ENCODE measurements at places on chromosomes 2 and 18. TPM values are rescaled to one million over a fixed set of nuclear protein-coding genes. Genes with fewer than 3 reads are reported as not detected.

DNA sequence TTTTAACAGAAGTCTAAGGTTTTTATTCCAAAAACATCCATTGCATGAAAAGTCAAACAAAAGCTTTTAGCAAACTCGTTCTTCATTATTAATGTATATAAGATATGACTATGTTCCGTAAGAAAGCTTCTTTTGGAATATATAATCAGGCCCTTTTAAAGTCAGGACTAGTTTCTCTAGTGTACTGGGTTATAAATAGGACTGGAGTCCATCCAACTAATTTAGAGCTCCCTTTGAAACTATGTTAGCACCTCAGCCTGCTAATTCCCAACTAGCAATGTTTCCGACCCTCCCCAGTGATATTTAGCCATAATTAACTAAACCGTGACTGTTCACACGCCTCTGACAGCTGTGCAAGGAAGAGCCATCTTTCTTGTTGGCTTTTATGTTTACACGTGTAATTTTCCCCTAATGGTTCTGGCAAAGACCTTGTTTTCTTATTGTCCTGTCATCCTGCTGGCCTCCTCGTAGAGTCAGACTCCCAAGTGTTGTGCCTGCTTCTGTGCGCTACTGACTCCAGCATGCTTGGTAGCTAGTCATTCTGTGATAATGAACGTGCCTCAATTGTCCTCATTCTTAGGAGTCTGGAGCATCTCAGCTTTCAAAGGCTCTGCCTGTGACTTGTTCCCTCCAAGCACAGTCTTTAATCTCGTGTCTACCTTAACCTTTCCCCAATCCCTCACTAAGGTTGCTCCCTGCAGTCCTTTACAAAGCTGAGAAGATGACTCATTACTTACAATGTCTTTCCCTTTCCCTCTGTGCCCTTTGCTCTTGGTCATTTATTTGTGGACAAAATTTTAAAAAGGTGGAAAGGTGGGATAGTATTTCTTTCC, 172.2 kb upstream of the RASGRP3 start:
- H3K27me3 ChIP-seq: no peaks in the 10 kb centered on the region
- H3K36me3 ChIP-seq: peaks cover 51% of the 10 kb centered on the region
- no peaks in the 10 kb centered on the region for H3K4me1 ChIP-seq

DNA sequence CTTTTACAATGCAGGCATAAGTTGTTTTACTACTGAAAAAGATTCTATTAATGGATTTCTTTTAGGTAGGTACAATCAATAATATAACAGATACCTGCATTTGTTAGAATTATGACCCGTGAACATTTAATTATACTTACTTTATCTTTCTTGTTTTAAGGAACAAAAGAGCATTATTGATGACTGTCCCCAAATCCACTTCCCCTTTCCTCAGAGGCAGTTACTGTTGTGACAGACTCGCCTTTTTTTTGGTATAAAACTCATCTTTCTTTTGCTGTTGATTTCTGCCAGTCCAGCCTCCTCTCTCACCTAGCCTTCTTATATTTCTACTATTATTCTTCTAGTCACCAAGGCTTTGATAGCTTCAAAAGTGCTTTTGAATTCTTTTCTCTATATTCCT, 12.1 kb downstream of the ACTR3 start:
- no peak overlapping the region for H3K4me3 ChIP-seq
- H3K27me3 ChIP-seq: peaks cover 3% of the 10 kb centered on the region
- H3K27ac ChIP-seq: no peak overlapping the region

DNA sequence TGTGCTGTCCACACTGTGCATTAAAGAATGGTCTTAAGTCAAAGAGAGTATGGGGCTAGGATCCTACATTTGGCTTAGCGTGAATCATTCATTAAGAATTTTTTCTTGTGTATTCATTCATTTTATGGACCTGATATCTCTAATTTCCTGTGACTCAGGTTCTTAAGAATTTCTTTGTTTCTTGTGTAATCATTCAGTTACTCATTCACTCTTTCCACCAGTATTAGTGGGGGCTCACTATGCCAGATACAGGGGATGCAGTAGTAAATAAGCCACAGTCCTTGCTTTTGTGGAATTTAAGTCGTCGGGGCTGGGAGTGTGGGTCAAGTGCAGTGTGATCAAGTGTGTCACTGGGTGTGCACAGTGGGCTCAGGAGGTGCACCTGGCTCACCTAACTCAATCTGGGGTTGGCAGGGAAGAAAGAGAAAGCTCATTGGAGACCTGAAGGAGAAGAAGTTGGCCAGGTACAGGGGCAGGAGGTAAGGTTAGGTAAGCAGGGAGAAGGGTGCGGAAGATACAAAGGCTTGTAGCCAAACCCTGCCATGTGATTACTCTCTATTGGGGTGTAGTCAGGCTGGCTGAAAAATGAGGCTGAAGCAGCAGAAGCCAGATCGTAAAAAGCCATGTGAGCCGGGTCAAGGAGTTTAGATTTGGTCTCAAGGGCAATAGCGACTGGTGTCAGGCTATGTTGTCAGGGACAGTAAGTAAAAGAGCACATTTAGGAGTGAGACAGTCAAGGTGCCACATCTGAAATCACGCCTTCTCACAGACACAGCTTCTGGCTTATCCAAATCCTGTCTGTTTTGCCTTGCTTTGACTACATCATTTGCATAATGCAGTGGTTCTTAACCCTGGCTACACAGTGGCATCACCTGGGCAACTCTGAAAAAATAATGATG, 67.2 kb downstream of the KCTD1 start:
- no peak overlapping the region for H3K4me3 ChIP-seq
- H3K27me3 ChIP-seq: peaks cover 1% of the 10 kb centered on the region
- no peaks in the 10 kb centered on the region for H3K36me3 ChIP-seq
- DNase-seq: no peak

- peaks cover 6% of the 10 kb centered on the region for H3K27me3 ChIP-seq
- no peak for DNase-seq
- peaks cover 6% of the 10 kb centered on the region for H3K36me3 ChIP-seq
- H3K4me1 ChIP-seq: peaks cover 71% of the 10 kb centered on the region
Measured at GRCh38 chr2:100641125-100641435, 78.3 kb downstream of the PDCL3 start.

GRCh38 chr2:99259465-99259864, 4.0 kb upstream of the LYG2 start:
- no peaks in the 10 kb centered on the region for H3K27me3 ChIP-seq
- no peak for DNase-seq
- H3K27ac ChIP-seq: no peak overlapping the region
- no peak overlapping the region for H3K4me3 ChIP-seq
- H3K4me1 ChIP-seq: peaks cover 10% of the 10 kb centered on the region
- H3K36me3 ChIP-seq: no peaks in the 10 kb centered on the region

GRCh38 chr2:149125031-149125725, 86.7 kb downstream of the LYPD6B start:
- no peaks in the 10 kb centered on the region for H3K36me3 ChIP-seq
- no peaks in the 10 kb centered on the region for H3K4me1 ChIP-seq
- DNase-seq: no peak
- H3K27ac ChIP-seq: no peak overlapping the region
- no peak overlapping the region for H3K4me3 ChIP-seq
- peaks cover 3% of the 10 kb centered on the region for H3K27me3 ChIP-seq

GRCh38 chr18:3605954-3606443, 156.0 kb downstream of the TGIF1 start:
- peaks cover 2% of the 10 kb centered on the region for H3K4me1 ChIP-seq
- H3K27ac ChIP-seq: no peak overlapping the region
- no peaks in the 10 kb centered on the region for H3K27me3 ChIP-seq
- no peak for DNase-seq
- no peak overlapping the region for H3K4me3 ChIP-seq

Gene ST6GAL2
- total RNA-seq: 10.9 TPM

Gene ALK
- total RNA-seq: 0.05 TPM

- peaks cover 8% of the 10 kb centered on the region for H3K36me3 ChIP-seq
- no peak overlapping the region for H3K4me3 ChIP-seq
- H3K27me3 ChIP-seq: peaks cover 5% of the 10 kb centered on the region
- DNase-seq: no peak
- H3K27ac ChIP-seq: no peak overlapping the region
Measured at GRCh38 chr2:24774373-24774772, 18.8 kb downstream of the PTRHD1 start.

DNA sequence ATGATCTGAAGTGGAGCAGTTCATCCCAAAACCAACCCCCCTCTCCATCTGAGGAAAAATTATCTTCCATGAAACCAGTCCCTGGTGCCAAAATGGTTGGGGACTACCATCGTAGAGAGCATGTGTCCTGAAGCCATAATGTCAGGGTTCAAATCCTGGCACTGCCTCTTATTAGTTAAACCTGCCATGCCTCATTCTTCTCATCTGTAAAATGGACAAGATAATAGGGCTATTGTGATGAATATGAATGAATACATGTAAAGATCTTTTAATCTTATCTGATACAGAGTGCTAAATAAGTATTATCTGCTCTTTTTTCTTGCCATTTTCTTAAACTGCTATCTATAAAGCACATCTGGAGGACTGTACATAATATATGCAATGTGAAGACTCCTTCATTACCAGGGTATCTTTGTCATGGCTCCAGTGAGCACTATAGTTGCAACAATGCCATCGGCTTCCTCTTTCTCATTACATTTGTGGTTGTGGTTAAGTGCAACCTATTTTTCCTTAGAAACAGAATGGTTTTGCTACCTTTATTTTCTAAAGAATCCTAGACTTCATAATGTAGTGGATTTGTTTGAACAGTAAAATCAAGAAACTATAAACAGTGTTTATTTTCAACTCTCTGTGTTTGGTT, 27.0 kb downstream of the MFSD6 start:
- peaks cover 19% of the 10 kb centered on the region for H3K4me1 ChIP-seq
- no peaks in the 10 kb centered on the region for H3K36me3 ChIP-seq
- H3K4me3 ChIP-seq: no peak overlapping the region
- H3K27me3 ChIP-seq: no peaks in the 10 kb centered on the region
- H3K27ac ChIP-seq: no peak overlapping the region

- H3K27ac ChIP-seq: no peak overlapping the region
- H3K4me1 ChIP-seq: peaks cover 4% of the 10 kb centered on the region
- H3K36me3 ChIP-seq: no peaks in the 10 kb centered on the region
Measured at GRCh38 chr2:127157114-127157513, 50.2 kb upstream of the BIN1 start.

- peaks cover 2% of the 10 kb centered on the region for H3K27me3 ChIP-seq
- H3K4me3 ChIP-seq: peak overlapping the region; percentile 31
- no peak overlapping the region for H3K27ac ChIP-seq
- peaks cover 7% of the 10 kb centered on the region for H3K4me1 ChIP-seq
- H3K36me3 ChIP-seq: no peaks in the 10 kb centered on the region
Measured at GRCh38 chr2:216092646-216093045, 10.9 kb downstream of the TMEM169 start.

DNA sequence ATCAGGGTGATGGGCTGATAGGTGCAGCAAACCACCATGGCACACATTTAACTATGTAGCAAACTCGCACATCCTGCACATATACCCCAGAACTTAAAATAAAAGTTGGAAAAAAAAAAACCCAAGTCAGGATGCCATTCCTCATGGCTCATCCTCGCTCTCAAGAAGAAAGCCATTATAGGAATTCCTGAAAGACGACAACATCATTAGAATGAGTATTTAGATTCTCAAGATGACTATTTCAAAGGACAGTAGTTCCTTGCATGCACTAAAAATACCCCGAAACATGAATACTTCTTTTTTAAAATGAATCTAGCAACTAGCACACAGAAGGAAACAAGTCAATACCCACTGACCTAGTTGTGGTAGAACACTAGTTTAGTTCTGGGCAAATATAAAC, 285.8 kb upstream of the REV1 start:
- peaks cover 7% of the 10 kb centered on the region for H3K4me1 ChIP-seq
- H3K4me3 ChIP-seq: no peak overlapping the region
- H3K27me3 ChIP-seq: no peaks in the 10 kb centered on the region
- H3K27ac ChIP-seq: no peak overlapping the region
- no peak for DNase-seq

DNA sequence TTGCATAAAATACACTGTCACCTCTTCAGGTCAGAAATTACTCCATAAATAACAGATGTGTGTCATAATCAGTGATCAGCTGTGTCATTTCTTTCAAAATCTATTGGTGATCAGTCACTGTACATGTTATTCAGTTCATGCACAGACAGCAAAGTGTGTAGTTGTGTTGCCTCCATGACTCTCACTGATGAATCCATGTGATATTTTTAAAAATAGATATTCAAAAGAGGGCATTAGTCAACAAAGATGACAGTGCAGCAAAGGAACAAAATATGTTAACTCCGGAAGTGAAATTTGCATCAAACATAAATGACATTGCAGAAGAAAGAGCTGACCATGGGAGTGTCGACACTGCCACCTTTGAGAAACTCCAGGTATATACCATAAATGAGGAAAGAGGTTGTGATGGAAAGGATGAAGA, 17.1 kb upstream of the MCM6 start:
- H3K27me3 ChIP-seq: peaks cover 3% of the 10 kb centered on the region
- H3K4me3 ChIP-seq: no peak overlapping the region
- H3K27ac ChIP-seq: no peak overlapping the region
- DNase-seq: no peak

- H3K27ac ChIP-seq: no peak overlapping the region
- no peaks in the 10 kb centered on the region for H3K36me3 ChIP-seq
- no peak overlapping the region for H3K4me3 ChIP-seq
- peaks cover 6% of the 10 kb centered on the region for H3K27me3 ChIP-seq
- no peak for DNase-seq
- H3K4me1 ChIP-seq: no peaks in the 10 kb centered on the region
Measured at GRCh38 chr2:11065833-11066485, 89.3 kb upstream of the SLC66A3 start.

- peak; percentile 3 for DNase-seq
- H3K36me3 ChIP-seq: no peaks in the 10 kb centered on the region
- H3K27ac ChIP-seq: no peak overlapping the region
- H3K4me1 ChIP-seq: peaks cover 3% of the 10 kb centered on the region
- no peak overlapping the region for H3K4me3 ChIP-seq
- H3K27me3 ChIP-seq: peaks cover 1% of the 10 kb centered on the region
Measured at GRCh38 chr2:41510108-41510507, 537.7 kb upstream of the PKDCC start.

DNA sequence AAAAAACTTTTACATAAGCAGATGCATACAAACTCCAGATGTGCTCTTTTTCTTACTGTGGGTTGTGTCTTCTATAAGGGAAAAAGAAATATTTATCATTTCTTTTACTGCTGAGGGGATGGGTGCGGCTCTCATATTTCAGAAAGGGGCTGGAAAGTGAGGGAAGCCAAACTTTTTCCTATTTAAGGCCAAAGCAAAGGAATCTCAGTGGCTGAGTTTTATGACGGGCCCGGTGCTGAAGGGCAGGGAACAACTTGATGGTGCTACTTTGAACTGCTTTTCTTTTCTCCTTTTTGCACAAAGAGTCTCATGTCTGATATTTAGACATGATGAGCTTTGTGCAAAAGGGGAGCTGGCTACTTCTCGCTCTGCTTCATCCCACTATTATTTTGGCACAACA, at the start of gene COL3A1:
TSS of gene COL3A1 (plus strand) at position 210 of the 400 bp plus-strand sequence. CDS start at position 327, 117 bp downstream.
- H3K27me3 ChIP-seq: no peaks in the 10 kb centered on the region
- DNase-seq: no peak
- no peak within 1 kb of the TSS for H3K27ac ChIP-seq
- peaks cover 5% of the 10 kb centered on the region for H3K4me1 ChIP-seq
- no peaks in the 10 kb centered on the region for H3K36me3 ChIP-seq

GRCh38 chr2:127051116-127052056, 55.6 kb downstream of the BIN1 start:
- H3K27ac ChIP-seq: no peak overlapping the region
- H3K4me1 ChIP-seq: peaks cover 11% of the 10 kb centered on the region
- peaks cover 28% of the 10 kb centered on the region for H3K27me3 ChIP-seq
- DNase-seq: no peak
- peaks cover 28% of the 10 kb centered on the region for H3K36me3 ChIP-seq

Gene SPIRE1
- 31.3 TPM for total RNA-seq
